ENCODE measurements at places on chromosomes 11 and 22.

- no peaks in the 10 kb centered on the region for H3K27me3 ChIP-seq
- H3K4me3 ChIP-seq: no peak overlapping the region
- no peak overlapping the region for H3K27ac ChIP-seq
- H3K4me1 ChIP-seq: no peaks in the 10 kb centered on the region
These were observed 15.9 kb downstream of the GNAZ start for GRCh38 chr22:23086263-23086662.

DNA sequence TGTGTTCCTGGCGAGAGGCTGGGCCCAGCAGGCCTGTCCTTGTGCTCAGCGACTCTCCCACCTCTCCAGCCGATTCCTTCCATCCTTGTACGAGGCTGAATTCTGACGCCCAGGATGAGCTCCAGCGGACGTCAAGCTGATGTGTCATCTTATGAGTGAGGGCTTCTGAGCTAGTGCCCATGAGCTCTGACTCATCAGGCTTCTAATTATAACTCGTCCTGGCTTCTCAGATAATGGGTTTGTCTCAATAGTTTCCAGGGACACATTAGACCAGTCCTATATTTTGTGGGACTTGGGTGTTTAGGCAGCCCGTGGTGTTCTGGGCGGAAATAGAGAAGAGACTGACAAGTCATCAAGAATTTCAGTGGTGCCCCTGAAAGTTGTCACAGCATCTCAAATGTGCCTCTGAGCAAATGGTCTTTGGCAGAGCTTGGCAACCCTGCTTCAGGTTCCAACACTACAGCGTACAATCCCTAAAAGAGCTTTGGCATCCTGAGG, 108.2 kb upstream of the CD44 start:
- H3K4me1 ChIP-seq: peaks cover 10% of the 10 kb centered on the region
- H3K36me3 ChIP-seq: no peaks in the 10 kb centered on the region
- no peak overlapping the region for H3K4me3 ChIP-seq
- peak; percentile 88 for DNase-seq
- no peaks in the 10 kb centered on the region for H3K27me3 ChIP-seq

DNA sequence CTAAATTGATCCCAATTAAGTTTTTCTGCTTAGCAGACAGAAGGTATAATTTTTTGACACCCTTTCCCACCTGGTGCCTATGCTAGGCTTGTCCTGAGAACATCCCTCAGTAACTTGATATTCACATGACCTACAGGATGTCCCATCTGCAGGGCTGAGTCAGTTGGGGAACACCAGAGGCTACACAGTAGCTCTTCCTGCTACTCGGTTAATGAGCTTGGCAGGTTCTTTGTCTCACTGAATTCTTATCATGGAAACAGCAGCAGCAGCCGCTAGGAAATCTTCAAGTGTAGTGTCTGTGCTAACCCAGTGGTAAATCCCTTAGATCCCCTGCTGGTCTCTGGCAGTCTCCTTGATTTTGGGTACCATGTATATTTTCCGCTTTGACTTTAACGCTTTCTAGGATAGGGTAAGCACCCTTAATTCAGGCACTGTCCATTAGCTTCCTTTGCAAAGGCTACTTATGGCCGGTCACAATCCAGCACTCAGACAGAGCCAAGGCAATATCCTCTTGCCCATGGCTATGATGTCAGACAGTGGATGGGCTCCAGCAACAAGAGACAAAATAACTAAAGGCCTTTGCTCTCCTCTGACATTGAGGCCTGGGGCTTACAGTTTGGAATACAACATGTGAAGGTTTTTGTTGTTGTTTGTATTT, 8.5 kb downstream of the MRPL16 start:
- peaks cover 6% of the 10 kb centered on the region for H3K4me1 ChIP-seq
- no peak overlapping the region for H3K4me3 ChIP-seq
- no peaks in the 10 kb centered on the region for H3K27me3 ChIP-seq

- no peak overlapping the region for H3K4me3 ChIP-seq
- no peaks in the 10 kb centered on the region for H3K27me3 ChIP-seq
- no peaks in the 10 kb centered on the region for H3K4me1 ChIP-seq
- H3K27ac ChIP-seq: no peak overlapping the region
These were observed 21.6 kb upstream of the PHLDA2 start for GRCh38 chr11:2950825-2951224.

GRCh38 chr11:134417871-134418840, 6.1 kb upstream of the B3GAT1 start:
- H3K27me3 ChIP-seq: no peaks in the 10 kb centered on the region
- H3K36me3 ChIP-seq: no peaks in the 10 kb centered on the region
- H3K4me3 ChIP-seq: no peak overlapping the region
- H3K4me1 ChIP-seq: no peaks in the 10 kb centered on the region
- H3K27ac ChIP-seq: no peak overlapping the region
